ENCODE measurements at places on chromosomes 16 and 17.
A peak's percentile ranks its signal among the peaks of the same experiment; 100 is the strongest.

GRCh38 chr17:41065829-41066624, at the start of gene KRTAP2-4:
KRTAP2-4 (minus strand) TSS chr17:41065879; CDS start chr17:41065845, 34 bp downstream.
- DNase-seq = no peak

- DNase-seq = no peak
Observed at GRCh38 chr17:69342896-69343644, 16.1 kb upstream of the ABCA5 start.

- DNase-seq = no peak
Observed at GRCh38 chr16:87344165-87344930, 27.2 kb upstream of the C16orf95 start.

DNA sequence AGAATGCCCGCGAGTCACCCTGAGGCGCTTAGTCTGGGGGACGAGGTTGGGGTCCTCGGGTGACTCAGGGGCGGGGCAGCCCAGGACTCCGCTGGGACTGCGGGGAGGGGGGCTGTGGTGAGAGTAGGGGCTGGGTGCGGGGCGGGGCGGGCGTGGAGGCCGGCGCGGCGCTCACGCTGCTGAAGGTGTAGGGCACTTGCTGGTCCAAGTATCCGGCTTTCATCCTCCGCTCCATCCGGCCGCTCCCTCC, 832 bp downstream of the ETV4 start:
- DNase-seq = no peak

DNA sequence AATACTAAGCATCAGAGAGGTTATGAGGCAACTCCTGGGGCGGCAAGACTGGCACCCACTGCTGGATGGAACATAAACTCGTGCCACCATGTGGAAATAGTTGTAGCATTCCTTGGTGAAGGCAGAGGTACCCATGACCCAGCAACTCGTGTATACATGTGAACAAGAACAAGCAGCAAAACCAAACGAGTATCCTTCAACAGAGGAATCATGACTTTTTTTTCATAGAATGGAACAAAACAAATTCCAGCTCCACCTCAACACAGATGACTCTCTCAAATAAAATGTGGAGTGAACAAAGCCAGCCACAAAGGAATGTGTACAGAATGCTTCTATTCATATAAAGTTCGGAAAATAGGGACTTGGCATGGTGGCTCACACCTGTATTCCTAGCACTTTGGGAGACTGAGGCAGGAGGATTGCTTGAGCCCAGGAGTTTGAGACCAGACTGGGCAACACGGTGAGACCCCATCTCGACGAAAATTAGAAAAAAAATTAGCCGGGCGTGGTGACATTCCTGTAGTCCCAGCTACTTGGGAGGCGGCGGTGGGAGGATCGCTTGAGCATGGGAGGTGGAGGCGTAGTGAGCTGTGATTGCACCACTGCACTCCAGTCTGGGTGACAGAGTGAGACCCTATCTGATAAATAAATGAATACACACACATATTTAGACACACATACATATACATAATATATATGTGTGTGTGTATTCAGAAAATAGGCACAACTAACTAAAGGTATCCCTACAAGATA, 35.3 kb downstream of the B9D1 start:
- DNase-seq = no peak

GRCh38 chr17:13812350-13812749, 210.6 kb upstream of the HS3ST3A1 start:
- DNase-seq = no peak

- DNase-seq = no peak
Observed at GRCh38 chr17:2442166-2442565, 41.3 kb upstream of the MNT start.

DNA sequence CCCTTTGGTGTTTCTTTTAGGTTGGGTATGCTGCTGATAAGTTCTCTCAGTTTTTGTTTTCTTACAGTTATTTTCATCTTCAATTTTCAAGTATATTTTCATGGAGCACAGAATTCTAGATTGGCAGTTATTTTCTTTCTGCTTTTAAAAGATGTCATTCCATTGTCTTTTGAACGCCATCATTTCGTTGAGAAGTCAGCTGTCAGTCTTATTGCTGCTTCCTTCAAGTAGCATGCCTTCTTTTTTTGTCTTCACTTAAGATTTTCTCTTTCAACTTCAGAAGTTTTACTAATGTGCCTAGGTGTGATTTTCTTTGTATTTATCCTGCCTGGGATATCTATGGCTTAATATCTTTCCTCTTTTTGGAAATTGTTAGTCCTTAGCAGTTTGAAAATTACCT, 262.2 kb upstream of the PMFBP1 start:
- DNase-seq = peak; percentile 2

- DNase-seq = no peak
Observed at GRCh38 chr16:56800355-56800754, 64.7 kb upstream of the SLC12A3 start.

- no peak for DNase-seq
Observed at GRCh38 chr16:58124601-58124915, 4.6 kb downstream of the CFAP20 start.

- no peak for DNase-seq
Observed at GRCh38 chr16:64358291-64358690, 763.6 kb downstream of the CDH11 start.

GRCh38 chr17:4768298-4768697, 3.4 kb upstream of the TM4SF5 start:
- DNase-seq = no peak

GRCh38 chr17:70661342-70662222, 492.2 kb downstream of the KCNJ2 start:
- no peak for DNase-seq

- DNase-seq = no peak
Observed at GRCh38 chr17:79405823-79406222, 205.0 kb downstream of the RBFOX3 start.

GRCh38 chr16:47990676-47991075, 165.1 kb downstream of the ABCC12 start:
- DNase-seq = no peak

GRCh38 chr17:68317458-68317857, 26.2 kb downstream of the ARSG start:
- no peak for DNase-seq

DNA sequence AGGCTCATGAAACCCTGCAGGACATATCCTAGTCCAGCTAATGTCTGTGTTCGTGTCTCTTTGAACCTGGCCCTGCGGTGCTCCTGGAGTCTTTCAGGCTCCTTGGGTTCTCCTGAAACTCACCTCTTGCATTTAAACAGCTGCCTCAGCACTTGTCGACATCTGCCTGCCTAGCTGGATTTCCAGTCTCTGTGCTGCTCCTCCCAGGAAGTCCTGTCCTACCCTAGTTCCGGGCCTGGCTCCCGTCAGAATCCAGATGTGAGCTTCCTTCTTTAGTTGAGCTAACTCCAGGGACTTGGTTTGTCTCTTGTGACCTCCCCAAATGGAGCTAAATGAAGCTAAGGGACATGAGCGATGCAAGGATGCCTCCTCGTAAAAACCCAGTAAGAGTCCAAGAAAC, 155.2 kb upstream of the PIRT start:
- no peak for DNase-seq

- no peak for DNase-seq
Observed at GRCh38 chr16:57808589-57809228, 6.4 kb upstream of the KIFC3 start.

GRCh38 chr17:8155231-8155995, 3.2 kb upstream of the PER1 start:
- no peak for DNase-seq

- DNase-seq = no peak
Observed at GRCh38 chr16:87669672-87670071, 67.4 kb downstream of the JPH3 start.

- no peak for DNase-seq
Observed at GRCh38 chr16:14436401-14436955, 193.6 kb downstream of the PARN start.

DNA sequence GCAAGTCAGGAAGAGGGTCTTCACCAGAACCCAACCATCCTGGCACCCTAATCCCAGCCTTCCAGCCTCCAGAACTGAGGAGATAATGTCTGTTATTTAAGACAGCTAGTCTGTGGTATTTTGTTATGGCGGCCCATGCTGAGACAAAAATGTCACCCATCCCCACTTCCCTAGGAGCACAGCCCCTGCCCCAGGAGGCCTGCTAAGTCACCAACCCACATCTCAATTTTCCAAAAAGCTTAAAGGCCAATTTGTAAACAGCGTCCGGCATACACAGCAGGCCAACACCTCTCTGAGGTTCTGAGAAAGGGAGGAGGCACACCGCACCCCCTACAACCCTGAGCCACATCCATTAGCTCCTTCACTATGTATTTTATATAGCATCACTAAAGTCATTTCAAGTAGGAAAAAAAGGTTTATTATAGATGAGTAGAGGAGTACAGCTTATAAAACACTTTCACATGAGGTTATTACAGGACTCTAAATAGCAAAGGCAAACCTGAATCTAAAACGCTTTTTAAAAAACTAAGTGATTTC, 6.9 kb downstream of the TMEM170A start:
- DNase-seq = no peak

GRCh38 chr17:50145532-50146229, 4.8 kb downstream of the PPP1R9B start:
- DNase-seq = no peak

- DNase-seq = peak; percentile 57
Observed at GRCh38 chr16:7086822-7087616, 245.6 kb upstream of the RBFOX1 start.

GRCh38 chr17:4247971-4248388, 15.8 kb downstream of the ANKFY1 start:
- DNase-seq = no peak

DNA sequence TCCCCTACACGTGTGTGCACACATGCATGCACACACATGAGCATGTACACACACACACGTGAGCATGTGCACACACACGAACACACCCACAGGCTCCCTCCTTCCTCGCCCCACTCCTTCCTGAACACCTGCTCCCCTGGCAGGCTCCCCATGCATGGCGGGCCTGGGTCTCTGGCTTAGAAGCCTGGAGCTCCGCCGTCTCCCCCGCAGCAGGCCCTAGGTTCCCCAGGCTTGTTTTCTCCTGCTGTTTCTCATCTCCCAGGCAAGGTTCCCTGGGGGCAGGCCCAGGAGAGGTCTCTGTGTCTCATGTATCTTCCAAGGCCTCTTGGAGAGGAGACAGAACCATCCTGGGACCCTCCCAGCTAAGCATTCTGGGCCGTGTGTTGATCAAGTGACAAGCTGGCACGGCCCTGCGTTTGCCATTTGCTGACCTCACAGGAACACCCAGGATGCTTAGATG, 202.3 kb upstream of the CIBAR2 start:
- peak; percentile 51 for DNase-seq

DNA sequence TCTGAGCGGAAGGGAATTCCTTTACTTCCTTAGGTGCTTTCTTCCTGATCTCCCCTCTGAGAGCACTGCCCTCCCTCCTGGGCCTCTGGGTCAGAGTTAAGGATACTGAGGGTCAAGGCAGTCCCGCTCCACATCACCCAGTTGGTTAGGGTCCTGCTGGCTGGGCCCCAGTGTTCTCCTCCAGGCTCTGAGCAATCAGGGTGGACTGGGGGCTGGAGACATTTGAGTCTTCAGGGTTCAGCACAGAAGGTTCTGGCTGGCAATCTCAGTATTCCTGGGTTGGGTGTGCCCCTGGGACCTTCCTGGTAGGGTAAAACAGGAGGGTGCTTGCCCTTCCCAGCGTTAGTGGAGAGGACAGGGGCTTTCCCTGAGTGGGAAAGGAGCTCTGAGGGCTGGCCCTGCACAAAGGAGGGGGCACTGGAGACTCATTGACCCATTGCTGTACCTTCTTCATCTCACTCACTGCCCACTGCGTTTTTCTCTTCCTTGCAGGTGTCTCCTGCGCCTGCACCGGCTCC, 448 bp downstream of the MT1M start:
- DNase-seq = no peak

DNA sequence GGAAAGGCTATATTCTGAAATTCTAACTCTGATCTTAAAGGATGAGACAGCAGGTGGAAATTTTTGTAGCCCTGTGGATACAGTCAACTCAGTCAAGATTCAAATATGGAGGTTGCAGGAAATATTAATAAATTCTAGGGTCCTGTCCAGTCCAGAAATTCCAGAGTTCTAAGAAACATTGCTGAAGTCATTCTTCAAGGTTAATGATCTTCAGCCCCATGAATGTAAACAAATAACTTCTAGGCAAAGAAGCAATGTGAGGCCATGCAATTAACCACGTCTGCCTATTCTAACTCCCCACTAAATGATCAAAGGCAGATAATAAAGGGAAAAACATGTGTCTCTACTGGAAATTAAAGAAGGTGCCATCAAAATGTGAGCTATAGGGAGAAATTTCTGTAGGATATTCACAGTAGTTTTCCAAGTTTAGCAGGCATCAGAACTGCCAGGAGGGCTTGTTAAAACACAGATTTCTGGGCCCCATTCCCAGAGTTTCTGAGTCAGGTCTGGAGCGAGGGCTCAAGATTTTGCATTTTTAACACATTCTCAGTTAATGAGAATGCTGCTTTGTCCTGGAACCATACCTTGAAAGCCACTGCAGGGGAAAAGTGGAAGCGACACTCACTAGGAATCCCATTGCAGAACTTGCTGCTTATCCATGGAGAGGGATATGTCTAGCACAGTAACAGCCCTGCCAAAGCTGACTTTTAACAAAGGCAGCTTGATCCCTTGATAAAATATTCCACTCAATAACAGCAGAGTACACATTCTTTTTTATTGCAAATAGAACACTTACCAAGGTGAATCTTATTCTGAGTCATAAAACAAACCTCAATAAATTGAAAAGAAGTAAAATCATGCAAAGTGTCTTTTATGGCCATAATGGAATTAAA, 61.8 kb downstream of the DNAH3 start:
- DNase-seq = no peak

- no peak for DNase-seq
Observed at GRCh38 chr17:562174-562573, 152.5 kb downstream of the VPS53 start.

GRCh38 chr16:87834668-87835473, 34.4 kb downstream of the SLC7A5 start:
- peak; percentile 65 for DNase-seq

DNA sequence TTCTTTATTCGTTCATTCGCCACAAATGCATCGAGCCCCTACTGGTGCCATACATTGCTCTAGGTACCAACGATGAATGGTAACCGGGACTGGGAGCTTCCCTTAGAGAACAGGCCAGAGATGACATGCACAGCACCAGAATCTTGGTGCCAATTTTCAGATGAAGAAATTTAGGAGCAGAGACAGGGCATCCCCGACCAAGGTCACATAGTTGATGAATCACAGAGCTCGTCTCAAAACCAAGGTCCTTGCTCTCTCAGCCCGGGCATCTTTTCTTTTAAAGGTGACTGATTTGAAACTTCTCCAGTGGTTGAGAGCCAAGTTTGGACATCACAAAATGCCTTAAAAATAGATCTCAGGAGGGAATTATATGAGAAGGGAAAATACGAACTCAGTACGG, 73.2 kb upstream of the C16orf82 start:
- no peak for DNase-seq

DNA sequence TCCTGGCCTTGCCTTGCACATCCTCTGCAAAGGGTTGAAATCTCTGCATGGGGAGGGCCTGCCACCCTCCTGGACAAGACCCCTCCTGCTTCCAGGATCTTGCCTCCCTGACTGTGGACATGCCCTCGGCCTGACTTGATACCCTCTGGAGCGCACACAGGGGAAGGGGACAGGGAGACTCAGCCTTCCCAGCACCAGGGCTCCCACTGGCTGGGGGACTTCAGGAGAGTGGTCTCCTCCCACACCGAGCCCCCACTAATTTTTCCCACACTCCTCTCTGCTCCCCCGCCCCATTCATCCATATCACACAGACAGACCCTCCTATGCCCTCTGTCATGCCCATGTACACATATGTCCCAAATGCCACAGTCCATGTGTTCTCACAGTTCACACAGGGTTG, 14.3 kb downstream of the SGCA start:
- DNase-seq = no peak

Data from NCI-H1694 treated with DMSO at 0.1 percent for 48 hours (cell line).